ENCODE measurements at places on chromosomes 3 and 15.

- DNase-seq = no peak
Observed at GRCh38 chr3:188740010-188740409, 431.8 kb upstream of the TPRG1 start.

GRCh38 chr3:122786066-122786465 lies 7.6 kb downstream of the HSPBAP1 start:
- DNase-seq = no peak

GRCh38 chr3:13380971-13381370 lies 39.2 kb downstream of the NUP210 start:
- DNase-seq = no peak

DNA sequence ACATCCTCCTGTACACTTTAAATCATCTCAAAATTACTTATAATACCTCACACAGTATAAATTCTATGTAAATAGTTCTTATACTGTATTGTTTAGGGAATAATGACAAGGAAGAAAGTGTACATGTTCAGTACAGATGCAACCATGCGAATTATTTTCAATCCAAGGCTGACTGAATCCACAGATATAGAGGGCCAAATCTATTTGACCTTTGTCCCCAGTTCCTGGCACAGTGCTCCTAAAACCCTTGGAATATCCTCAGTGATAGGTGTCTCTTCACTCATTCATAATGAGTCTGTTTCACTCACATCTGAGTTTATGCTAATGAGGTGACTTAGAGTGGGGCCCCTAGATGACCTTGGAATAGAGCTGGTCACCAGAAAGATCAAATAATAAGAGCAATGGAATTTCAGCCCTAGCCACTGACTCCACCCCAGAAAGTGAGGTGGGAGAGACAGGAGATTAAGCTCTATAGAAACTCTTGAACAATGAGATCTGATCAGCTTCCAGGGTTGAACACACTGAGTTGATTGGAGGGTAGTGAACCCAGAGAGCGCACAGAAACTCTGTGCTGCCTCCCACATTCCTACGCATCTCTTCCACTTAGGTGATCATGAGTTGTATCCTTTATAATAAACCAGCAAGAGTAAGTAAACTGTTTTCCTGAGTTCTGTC lies 65.3 kb downstream of the ADAM10 start:
- DNase-seq = no peak

- no peak for DNase-seq
Observed at GRCh38 chr3:106631373-106632108, 745.7 kb upstream of the CCDC54 start.

- DNase-seq = no peak
Observed at GRCh38 chr15:28169366-28169765, 70.3 kb upstream of the OCA2 start.

DNA sequence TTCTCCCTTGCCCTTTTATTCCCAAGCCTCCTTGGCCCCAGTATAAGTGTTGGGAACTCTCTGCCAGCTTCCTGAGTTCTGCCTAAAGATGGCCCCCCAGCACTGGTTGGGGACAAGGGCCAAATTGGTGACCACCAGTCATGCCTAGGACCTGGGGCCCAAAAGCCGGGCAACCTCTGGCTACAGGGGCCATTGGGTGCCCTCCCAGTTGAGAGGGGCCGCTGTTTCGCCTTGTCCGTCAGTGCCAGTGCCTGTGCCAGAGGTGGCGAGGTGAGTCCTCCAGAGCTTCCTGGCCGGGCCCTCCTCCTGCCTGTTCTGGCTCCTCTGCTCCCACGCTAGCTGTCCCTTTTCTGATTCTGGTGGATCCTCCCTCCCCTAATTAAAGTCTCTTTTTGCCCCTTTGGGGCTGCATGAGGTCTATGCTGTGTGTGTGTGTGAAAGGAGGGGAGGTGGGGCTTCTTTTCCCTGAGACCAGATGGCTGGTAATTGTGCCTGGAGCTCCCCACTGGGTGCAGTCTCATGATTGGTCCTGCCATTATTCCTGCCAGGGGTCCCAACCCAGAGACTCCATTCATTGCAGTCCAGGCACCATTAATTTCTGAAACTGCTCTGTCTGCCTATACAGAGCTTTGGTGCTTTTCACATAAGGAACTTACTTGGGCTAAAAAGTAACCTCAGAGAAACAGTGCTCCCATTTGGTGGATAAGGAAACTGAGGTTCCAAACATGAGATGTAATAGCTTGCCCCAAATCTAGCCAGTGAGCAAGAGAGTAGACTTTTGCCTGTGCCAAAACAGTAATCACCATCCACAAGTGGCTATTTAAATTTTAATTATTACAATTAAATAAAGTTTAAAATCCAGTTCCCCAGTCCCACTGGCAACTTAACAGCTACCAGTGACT lies 3.1 kb upstream of the TTLL3 start:
- no peak for DNase-seq
